ENCODE measurements at places on chromosomes 16 and 17.

GRCh38 chr17:61057257-61057656, 342.4 kb upstream of the TBX2 start:
- no peak overlapping the region for H3K27ac ChIP-seq
- H3K4me3 ChIP-seq, result no peak overlapping the region
- no peaks in the 10 kb centered on the region for H3K27me3 ChIP-seq
- no peak for DNase-seq
- H3K36me3 ChIP-seq, result no peaks in the 10 kb centered on the region

- no peak for DNase-seq
- no peaks in the 10 kb centered on the region for H3K27me3 ChIP-seq
- peaks cover 4% of the 10 kb centered on the region for H3K4me1 ChIP-seq
- no peak overlapping the region for H3K27ac ChIP-seq
- no peaks in the 10 kb centered on the region for H3K36me3 ChIP-seq
Observed at GRCh38 chr17:54969658-54970572, 1.4 kb downstream of the STXBP4 start.

DNA sequence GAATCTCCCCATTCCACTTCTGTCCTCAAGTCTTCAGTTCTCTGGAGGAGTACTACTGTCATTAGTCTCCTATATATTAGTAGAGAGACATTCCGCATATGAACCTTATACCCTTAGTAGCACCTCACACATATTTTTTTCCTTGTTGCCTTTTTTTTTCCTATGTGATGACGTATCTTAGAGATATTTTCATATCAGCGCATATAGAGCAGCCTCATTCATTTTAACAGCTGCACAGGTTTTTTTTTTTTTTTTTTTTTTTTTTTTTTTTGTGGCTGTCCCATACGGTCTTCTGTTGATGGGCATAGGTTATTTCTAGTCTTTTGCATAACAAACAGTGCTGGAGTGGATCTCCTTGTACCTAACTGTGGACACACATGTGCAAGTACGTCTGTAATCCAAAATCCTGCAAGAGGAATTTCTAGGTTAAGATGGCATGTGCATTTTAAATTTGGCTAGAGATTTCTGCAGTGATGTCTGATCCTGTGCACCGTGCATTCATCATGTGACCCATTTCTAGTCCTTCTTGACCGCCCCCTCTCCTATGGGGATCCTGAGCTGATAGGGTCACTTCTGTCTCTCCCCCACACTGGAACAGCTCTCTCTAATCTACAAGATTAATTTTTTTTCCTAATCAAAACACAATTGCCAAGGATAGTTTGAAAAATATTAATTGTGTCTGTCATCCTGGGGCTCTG, 64.8 kb downstream of the PRKCB start:
- H3K27me3 ChIP-seq, result no peaks in the 10 kb centered on the region
- no peaks in the 10 kb centered on the region for H3K36me3 ChIP-seq
- no peak overlapping the region for H3K4me3 ChIP-seq
- peaks cover 7% of the 10 kb centered on the region for H3K4me1 ChIP-seq
- H3K27ac ChIP-seq, result no peak overlapping the region

DNA sequence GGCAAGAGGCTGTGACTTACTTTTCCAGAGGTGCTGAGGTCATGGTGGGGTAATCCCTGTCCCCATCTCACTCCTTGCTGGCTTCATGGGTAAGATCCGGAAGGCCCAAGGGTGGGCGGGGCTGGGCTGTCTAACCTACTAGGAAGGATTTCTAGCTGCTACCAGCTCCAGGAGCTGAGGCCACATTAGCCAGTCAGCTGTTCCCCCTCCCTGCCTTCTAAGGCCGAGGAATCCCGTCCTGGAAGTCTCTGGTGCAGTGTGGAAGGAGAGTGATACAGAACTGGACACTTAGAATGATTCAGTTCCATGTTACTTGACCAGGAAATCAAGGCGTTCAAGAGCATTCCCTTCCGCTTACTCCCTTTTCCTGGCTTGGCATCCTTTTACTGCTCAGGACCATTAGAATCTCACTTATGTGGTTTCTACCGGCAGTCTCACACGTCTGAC, 8.9 kb downstream of the GNGT2 start:
- no peak overlapping the region for H3K27ac ChIP-seq
- H3K27me3 ChIP-seq, result no peaks in the 10 kb centered on the region
- DNase-seq, result no peak
- no peaks in the 10 kb centered on the region for H3K36me3 ChIP-seq
- H3K4me3 ChIP-seq, result no peak overlapping the region
- no peaks in the 10 kb centered on the region for H3K4me1 ChIP-seq

- H3K4me3 ChIP-seq, result no peak overlapping the region
- H3K4me1 ChIP-seq, result peaks cover 9% of the 10 kb centered on the region
- no peaks in the 10 kb centered on the region for H3K36me3 ChIP-seq
- no peak overlapping the region for H3K27ac ChIP-seq
Observed at GRCh38 chr16:73228649-73229048, 180.7 kb upstream of the ZFHX3 start.

DNA sequence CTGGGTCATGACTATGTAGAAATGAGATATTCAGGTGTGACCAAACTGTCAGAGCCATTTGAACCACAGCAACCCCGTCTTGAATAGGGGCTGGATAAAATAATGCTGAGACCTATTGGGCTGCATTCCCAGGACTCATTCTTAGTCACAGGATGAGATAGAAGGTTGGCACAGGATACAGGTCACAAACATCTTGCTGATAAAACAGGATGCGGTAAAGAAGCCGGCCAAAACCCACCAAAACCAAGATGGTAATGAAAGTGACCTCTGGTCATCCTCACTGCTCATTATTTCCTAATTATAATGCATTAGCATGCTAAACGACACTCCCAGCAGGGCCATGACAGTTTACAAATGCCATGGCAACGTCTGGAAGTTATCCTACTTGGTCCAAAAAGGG, 545.5 kb downstream of the TMEM114 start:
- no peaks in the 10 kb centered on the region for H3K27me3 ChIP-seq
- H3K27ac ChIP-seq, result no peak overlapping the region
- no peaks in the 10 kb centered on the region for H3K4me1 ChIP-seq
- H3K4me3 ChIP-seq, result no peak overlapping the region
- H3K36me3 ChIP-seq, result no peaks in the 10 kb centered on the region
- DNase-seq, result no peak

Measured in trophoblast cell (in vitro differentiated cells and primary cell).